ENCODE measurements at places on chromosomes 6 and 20. TPM values are rescaled to one million over a fixed set of nuclear protein-coding genes. Genes with fewer than 3 reads are reported as not detected.

GRCh38 chr6:44189257-44189656 is 27.5 kb upstream of the MYMX start:
- no peak for DNase-seq

GRCh38 chr6:111464184-111464583 is 18.8 kb downstream of the REV3L start:
- DNase-seq = no peak

DNA sequence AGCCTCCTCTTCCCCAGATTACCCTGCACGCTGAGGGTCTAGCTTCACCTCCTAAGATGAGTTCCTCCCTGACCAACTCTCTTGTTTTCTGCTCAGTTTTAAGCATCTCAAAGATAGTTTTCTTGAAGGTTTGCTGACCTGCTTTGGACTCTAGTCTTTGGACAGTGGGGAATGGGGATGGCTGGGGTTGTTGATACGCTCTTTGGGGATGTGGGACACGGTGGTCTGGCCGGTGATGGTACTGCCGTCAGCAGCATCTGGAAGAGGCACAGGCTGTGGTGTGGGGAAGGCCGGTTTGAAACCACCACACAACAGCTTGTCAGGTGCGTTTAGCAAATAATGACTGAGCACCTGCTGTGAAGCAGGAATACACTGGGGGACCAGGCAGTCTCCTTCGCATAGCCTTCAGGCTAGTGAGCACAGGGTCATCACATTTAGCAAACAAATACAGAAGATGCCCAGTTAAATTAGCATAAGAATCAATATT is 94.1 kb downstream of the TMEM242 start:
- DNase-seq = no peak

The FAXC gene
- polyA plus RNA-seq = 2.3 TPM

GRCh38 chr20:36574366-36575135 is 1.2 kb downstream of the TGIF2 start:
- no peak for DNase-seq

The SLC22A16 gene
- polyA plus RNA-seq = 0.58 TPM
